ENCODE measurements at places on chromosomes 12 and 14.

GRCh38 chr12:18415227-18415626 is 153.9 kb downstream of the PIK3C2G start:
- no peaks in the 10 kb centered on the region for H3K4me1 ChIP-seq
- H3K36me3 ChIP-seq = no peaks in the 10 kb centered on the region

DNA sequence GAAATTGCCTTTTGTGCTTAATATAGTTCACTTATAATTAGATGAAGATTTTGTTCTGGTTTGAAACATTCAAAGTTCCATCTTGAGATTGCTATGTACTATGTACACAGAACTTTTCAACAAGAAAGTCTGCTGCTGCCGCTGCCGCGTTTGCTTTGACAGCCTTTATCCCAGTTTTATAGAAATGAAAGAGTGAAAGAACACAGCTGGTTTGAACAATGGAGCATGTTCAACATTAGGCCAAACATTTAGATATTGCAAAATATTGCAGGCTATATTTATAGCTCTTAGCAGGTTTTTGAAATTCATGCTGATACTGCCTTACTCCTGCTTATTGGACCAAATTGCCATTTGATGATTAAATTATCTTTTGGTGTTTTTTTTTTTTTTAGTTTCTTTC is 299.8 kb upstream of the PRKD1 start:
- H3K27me3 ChIP-seq = no peaks in the 10 kb centered on the region
- H3K4me3 ChIP-seq = no peak overlapping the region
- no peak for DNase-seq
- no peaks in the 10 kb centered on the region for H3K36me3 ChIP-seq
- H3K4me1 ChIP-seq = peaks cover 15% of the 10 kb centered on the region
- no peak overlapping the region for H3K27ac ChIP-seq

GRCh38 chr12:39043424-39043822 is 138.0 kb upstream of the CPNE8 start:
- no peak overlapping the region for H3K27ac ChIP-seq
- no peaks in the 10 kb centered on the region for H3K36me3 ChIP-seq
- no peak for DNase-seq
- H3K27me3 ChIP-seq = no peaks in the 10 kb centered on the region

GRCh38 chr14:99127651-99128167 is 144.3 kb downstream of the BCL11B start:
- H3K4me3 ChIP-seq = no peak overlapping the region
- no peaks in the 10 kb centered on the region for H3K36me3 ChIP-seq
- H3K27me3 ChIP-seq = no peaks in the 10 kb centered on the region
- no peak overlapping the region for H3K27ac ChIP-seq
- no peaks in the 10 kb centered on the region for H3K4me1 ChIP-seq
- peak; percentile 58 for DNase-seq

DNA sequence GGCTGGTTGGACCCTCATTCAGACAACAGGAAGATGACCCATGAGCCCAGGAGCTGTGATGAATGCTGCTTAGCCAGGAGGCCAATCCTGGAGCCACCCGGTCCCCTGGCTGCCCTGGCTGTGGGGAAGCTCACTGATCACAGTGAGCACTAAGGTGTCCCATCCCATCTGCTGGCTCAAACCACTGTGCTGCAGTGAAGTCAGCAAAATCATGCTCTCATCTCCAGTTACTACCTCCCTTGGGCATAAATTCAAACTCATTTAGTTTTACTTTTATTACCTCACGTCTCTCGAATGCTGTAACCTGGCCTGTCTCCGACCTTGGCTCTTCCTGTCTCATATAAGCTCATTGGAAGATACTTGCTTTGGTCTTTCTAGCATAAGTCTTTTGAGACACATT is 112.4 kb downstream of the APAF1 start:
- H3K36me3 ChIP-seq = no peaks in the 10 kb centered on the region
- no peak overlapping the region for H3K4me3 ChIP-seq
- no peak for DNase-seq
- H3K27ac ChIP-seq = no peak overlapping the region

GRCh38 chr12:94997061-94997460 is 6.4 kb downstream of the NDUFA12 start:
- no peaks in the 10 kb centered on the region for H3K27me3 ChIP-seq
- DNase-seq = no peak
- H3K36me3 ChIP-seq = peaks cover 4% of the 10 kb centered on the region

GRCh38 chr12:104672501-104673265 is 215.9 kb downstream of the CHST11 start:
- no peaks in the 10 kb centered on the region for H3K36me3 ChIP-seq
- H3K4me3 ChIP-seq = no peak overlapping the region
- peaks cover 13% of the 10 kb centered on the region for H3K4me1 ChIP-seq
- DNase-seq = peak; percentile 88

- no peak for DNase-seq
- no peaks in the 10 kb centered on the region for H3K27me3 ChIP-seq
- no peak overlapping the region for H3K4me3 ChIP-seq
- H3K36me3 ChIP-seq = no peaks in the 10 kb centered on the region
- H3K4me1 ChIP-seq = no peaks in the 10 kb centered on the region
These were observed 195.5 kb upstream of the BTG1 start for GRCh38 chr12:92341065-92341668.

DNA sequence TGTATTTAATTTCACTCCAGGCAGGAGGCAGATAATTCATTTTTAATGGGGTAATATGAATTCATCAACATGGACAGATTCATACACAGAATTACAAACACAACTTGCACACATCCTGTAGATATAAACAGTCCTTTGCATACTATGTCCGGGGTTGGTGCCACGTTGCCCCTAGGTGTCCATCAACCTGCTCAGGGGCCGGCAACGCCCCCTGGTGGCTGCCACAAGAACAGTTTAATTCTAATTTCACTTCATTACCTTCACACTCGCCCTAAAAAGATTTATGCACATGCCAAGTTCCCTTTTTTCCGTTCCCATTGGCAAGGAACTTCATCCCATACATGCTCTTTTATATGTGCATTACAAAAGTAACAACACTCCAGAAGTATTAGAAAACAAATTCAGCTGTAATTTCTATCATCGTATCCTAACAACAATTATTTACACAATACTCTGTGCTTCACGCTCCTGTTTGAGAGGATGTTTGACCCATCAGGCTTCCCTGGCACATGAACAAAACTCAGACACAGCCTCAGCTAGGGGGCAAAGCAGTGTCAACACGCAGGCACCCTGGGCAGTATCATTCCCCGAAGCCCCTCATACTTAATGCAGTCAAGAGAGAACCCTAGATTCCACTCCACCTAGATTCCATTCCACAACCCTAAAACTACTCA is 15.5 kb downstream of the MANSC1 start:
- no peaks in the 10 kb centered on the region for H3K27me3 ChIP-seq
- no peaks in the 10 kb centered on the region for H3K36me3 ChIP-seq
- peaks cover 2% of the 10 kb centered on the region for H3K4me1 ChIP-seq
- H3K27ac ChIP-seq = no peak overlapping the region
- H3K4me3 ChIP-seq = no peak overlapping the region
- DNase-seq = peak; percentile 53

- H3K36me3 ChIP-seq = peaks cover 6% of the 10 kb centered on the region
- no peak overlapping the region for H3K4me3 ChIP-seq
- H3K27ac ChIP-seq = no peak overlapping the region
- no peak for DNase-seq
- no peaks in the 10 kb centered on the region for H3K27me3 ChIP-seq
These were observed 74.6 kb downstream of the FRMD6 start for GRCh38 chr14:51726166-51726899.

DNA sequence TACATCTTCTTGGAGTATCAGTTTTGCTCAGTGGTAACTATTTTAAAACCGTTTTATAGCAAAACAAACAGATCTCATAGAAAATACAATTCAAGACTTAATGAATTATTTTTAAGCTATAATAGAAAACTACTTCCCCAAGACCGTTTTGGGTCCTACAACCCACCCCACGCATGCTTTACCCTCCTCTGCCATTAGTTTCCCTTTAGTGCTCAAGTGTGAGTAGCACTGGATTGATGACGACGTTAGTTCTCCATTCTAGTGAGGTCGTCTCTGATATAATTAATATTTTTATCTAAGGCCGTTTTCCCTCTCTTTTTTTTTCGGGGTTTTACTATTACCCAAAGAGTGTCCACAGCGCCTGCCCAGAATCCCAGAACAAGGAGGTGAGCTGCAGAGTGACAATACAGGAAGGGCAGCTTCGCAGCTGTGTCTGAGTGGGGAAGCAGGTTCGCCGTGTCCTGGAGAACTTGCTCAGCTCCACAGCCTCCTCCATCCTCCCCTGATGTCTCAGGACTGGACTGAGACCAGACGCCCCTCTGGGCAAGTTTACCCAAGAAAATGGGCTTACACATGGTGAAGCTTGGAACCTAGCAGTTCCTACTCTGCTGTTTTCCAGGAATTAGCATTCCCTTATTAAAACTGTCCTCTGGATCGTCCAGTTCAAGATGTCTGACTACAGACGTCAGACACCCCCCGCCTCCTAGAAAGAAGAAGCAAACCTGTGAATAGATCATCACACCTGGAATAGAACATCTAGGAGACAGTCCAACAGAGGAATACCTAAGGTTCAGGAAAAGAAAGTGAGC is 31.9 kb upstream of the MON2 start:
- H3K4me1 ChIP-seq = no peaks in the 10 kb centered on the region
- no peak for DNase-seq
- no peak overlapping the region for H3K27ac ChIP-seq
- no peaks in the 10 kb centered on the region for H3K27me3 ChIP-seq

Measured in aorta (tissue), 5 donors.